GM13977 (cell line): ENCODE measurements at places on chromosomes 12 and 14.

GRCh38 chr12:5188472-5188871 is 144.8 kb downstream of the KCNA5 start:
- DNase-seq, result no peak

- DNase-seq, result no peak
Measured at GRCh38 chr14:74785056-74785613, 22.0 kb downstream of the YLPM1 start.

GRCh38 chr12:101619026-101619786 is 24.4 kb downstream of the MYBPC1 start:
- DNase-seq, result no peak

GRCh38 chr14:91889477-91890211 is 22.3 kb upstream of the TC2N start:
- DNase-seq, result no peak

DNA sequence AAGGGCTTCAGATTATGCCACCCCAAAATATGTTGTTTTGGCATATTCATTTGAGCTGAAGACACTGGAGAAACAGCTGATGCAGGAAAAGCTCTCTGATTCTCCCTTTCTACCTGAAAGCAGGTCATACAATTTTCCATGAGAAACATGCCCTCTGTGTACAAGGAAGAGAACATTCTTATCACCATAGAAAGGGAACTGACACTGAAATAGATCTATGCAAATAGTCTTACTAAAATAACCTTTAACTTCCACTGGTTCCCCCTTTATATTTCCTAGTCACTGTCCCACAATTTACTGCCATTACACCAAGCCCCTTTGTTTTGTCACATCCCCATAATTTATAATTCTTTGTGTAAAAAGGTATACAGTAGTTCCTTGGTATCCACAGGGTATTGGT is 9.6 kb upstream of the PHC1 start:
- DNase-seq, result no peak

DNA sequence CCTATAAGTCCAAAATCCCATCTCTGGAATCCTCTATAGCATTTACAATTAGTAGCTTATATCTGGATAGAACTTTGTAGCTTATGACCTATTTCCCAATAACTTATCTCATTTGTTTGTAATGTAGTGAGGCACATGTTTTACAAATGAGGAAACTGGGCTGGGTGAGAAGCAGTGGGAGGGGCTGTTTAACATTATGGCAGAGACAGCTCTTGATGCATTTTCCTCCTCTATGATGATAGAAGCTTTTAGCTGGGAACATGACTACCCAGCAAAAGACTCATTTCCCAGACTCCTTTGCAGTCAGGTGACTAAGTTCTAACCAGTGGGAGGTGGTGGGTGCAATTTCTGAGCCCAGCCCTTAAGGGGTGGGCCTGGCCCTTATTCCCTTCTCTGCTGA is 179.7 kb downstream of the TTC8 start:
- DNase-seq, result no peak

- no peak for DNase-seq
Measured at GRCh38 chr14:101969481-101969880, 5.1 kb downstream of the DYNC1H1 start.

- DNase-seq, result peak; percentile 26
Measured at GRCh38 chr14:60657456-60658210, 8.4 kb upstream of the SIX1 start.

DNA sequence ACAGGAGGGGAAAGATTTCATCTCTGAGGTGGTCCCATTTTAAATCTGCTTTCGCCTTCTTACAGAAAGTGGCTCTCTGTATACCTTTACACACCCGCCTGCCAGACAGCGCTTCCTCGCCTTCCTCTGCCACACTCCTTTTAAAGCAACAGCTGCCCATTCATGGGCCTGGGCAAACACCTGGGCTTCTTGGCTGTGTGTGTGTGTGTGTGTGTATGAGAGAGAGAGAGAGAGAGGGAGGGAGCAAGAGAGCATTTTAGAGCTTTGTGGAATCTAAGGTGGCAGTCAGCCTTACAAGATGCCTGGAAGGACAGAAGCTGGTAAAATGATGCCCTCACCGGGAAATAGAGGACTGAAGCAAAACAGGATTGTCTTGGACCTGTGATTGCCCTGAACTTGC is 20.0 kb downstream of the PTHLH start:
- DNase-seq, result no peak
